Calu3 (cell line): ENCODE measurements at places on chromosomes 4 and X. TPM values are rescaled to one million over a fixed set of nuclear protein-coding genes. Genes with fewer than 3 reads are reported as not detected.

The GUCY1A1 gene
- total RNA-seq, result 19.0 and 23.6 TPM in 2 replicates

The SHISA3 gene
- total RNA-seq, result not detected in 2 replicates

The TEX13D gene
- total RNA-seq, result not detected in 2 replicates

The RADX gene
- total RNA-seq, result 3.4 and 4.3 TPM in 2 replicates

The ADH6 gene
- total RNA-seq, result 1.2 and 1.6 TPM in 2 replicates

The MUC7 gene
- not detected in 2 replicates for total RNA-seq

DNA sequence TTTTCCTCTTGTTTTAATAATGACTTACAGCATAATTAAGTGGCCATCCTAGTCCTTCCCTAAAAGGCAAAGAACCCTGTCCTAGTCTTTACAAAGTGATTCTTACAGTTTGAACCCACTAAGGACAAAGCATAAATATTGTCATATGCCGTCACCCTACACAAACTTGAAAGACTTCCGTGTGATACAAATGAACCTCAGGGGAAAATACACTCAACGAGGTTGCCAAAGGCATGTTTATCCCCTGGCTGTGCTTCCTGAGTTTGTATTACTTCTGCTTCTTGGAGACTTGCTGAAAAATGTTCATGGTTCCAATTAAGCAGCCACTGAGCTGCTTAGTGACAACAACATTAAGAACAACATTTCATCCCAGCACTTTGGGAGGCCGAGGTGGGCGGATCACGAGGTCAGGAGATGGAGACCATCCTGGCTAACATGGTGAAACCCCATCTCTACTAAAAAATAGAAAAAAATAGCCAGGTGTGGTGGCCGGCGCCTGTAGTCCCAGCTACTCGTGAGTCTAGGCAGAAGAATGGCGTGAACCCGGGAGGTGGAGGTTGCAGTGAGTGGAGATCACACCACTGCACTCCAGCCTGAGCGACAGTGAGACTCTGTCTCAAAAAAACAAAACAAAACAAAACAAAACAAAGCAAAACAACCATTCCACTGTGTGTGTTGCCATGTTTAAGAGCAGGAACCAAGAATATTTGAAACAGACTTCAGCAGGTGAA, 16.2 kb downstream of the RASSF6 start:
- H3K36me3 ChIP-seq, result peaks cover 26% of the 10 kb centered on the region
- H3K27ac ChIP-seq, result peak overlapping the region; percentile 96
- H3K4me1 ChIP-seq, result peaks cover 64% of the 10 kb centered on the region
- peak overlapping the region; percentile 63 for H3K4me3 ChIP-seq
- no peaks in the 10 kb centered on the region for H3K27me3 ChIP-seq

GRCh38 chr4:18185491-18185890, 163.9 kb upstream of the LCORL start:
- no peak overlapping the region for H3K27ac ChIP-seq
- H3K27me3 ChIP-seq, result no peaks in the 10 kb centered on the region
- H3K4me3 ChIP-seq, result no peak overlapping the region
- H3K4me1 ChIP-seq, result no peaks in the 10 kb centered on the region

GRCh38 chrX:137426695-137427425, 139.1 kb upstream of the ZIC3 start:
- no peak overlapping the region for H3K4me3 ChIP-seq
- H3K36me3 ChIP-seq, result no peaks in the 10 kb centered on the region
- no peak overlapping the region for H3K27ac ChIP-seq
- no peaks in the 10 kb centered on the region for H3K4me1 ChIP-seq

DNA sequence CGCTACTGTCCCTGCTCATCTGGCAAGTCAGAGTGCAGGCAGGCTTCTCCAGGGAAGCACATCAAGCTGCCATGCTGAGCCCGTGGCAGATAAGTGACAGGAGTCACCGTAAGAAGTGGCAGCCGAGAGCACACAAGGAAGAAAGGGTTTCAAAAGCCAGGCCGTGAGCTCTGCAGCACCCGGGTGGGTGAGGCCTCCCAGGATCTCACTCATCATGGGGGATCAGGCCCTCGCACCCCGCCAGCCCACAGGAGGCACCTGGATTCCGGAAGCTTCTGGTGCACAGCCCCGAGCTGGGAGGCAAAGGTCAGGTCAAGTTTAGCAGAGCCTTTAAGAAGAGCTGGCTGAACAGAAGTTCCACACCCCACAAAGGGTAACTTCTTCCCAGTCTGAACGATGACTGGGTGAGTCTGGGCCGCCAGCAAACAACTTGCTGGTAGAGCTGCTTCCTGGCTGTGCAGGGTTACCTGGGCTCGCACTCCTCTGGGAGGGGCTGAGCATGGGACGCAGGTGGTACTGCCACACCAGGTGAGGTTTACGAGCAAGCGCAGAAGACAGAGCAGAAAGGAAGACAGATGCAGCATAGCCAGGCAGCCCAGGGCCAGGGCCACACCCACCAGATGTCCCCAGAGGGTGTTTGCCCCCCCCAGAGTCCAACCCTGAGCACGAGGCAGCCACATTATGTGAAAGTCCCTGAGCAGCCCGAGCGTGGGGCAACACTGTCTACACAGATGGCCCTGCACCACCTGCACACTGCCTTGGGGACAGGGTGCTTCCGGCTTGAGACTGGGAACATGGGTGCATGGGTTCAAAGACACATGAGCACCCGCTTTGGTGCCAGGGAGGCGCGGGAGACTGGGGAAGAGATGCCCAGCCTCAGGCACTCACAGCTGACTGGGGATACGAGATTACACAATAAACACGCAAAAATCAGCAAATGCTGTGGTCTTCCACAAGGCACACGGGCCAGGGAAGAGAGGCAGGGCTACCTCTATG, 7.7 kb downstream of the CCNQ start:
- H3K27me3 ChIP-seq, result no peaks in the 10 kb centered on the region
- no peak for DNase-seq

- H3K27me3 ChIP-seq, result no peaks in the 10 kb centered on the region
- H3K4me3 ChIP-seq, result peak overlapping the region; percentile 20
Observed at GRCh38 chrX:20378233-20378920, 111.7 kb upstream of the RPS6KA3 start.

- DNase-seq, result no peak
- no peak overlapping the region for H3K27ac ChIP-seq
- H3K4me3 ChIP-seq, result no peak overlapping the region
- H3K4me1 ChIP-seq, result no peaks in the 10 kb centered on the region
- no peaks in the 10 kb centered on the region for H3K36me3 ChIP-seq
- no peaks in the 10 kb centered on the region for H3K27me3 ChIP-seq
Observed at GRCh38 chr4:27154706-27155105, 294.1 kb downstream of the STIM2 start.

DNA sequence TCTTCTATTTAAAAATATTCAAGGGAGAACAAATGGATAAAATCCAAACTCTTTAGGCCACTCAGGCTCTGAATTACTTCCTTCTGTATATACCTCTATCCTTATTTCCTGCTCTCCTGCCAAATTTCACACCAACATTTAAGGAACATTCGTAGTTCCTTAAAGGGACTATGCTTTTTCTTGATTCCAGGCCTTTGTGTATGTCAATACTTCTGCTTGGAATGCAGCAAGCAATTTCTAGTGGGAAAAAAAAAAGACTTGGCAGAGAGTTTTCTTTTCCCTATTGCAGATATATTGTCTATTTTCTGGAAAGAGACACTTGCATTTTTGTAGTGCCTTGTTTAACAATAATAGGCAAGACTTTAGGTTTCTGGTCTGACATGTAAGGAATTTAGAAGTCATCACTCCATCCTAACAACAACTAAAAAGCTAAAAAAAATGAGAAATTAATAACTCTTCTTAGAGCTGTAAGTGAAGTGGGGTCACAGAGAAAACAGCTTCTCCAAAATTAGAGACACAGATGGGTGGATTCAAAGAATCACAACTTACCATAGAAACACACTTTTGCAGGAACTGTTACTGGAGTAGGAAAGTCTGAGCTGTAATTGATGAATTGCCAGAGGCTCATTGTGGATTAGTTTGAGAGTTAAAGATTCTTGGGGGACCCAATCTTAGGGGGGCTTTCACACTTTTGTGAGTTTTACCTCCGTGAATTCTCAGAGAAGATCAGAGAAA, 2.1 kb upstream of the ADH5 start:
- peaks cover 21% of the 10 kb centered on the region for H3K4me1 ChIP-seq
- H3K36me3 ChIP-seq, result peaks cover 38% of the 10 kb centered on the region
- H3K4me3 ChIP-seq, result peak overlapping the region; percentile 98
- no peaks in the 10 kb centered on the region for H3K27me3 ChIP-seq
- DNase-seq, result no peak
- peak overlapping the region; percentile 84 for H3K27ac ChIP-seq

DNA sequence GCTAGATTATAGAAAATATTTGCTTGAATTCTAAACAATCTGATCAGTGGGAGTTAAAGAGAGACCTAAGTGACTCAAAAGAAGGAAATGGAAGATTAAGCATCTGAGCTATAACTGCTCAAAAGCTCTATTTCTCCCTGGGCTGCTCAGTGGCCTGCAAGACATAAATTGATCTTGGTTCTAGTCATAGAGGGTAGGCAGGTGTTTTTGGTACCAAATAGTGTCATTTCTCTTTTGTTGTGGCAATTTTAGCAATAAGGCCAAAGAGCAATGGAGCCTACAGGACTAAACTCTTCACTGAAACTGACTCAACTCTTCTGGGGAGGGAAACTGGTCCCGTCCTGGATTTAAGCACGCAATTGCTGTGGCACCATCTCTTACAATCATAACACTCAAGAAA, 33.9 kb upstream of the BMP2K start:
- H3K4me1 ChIP-seq, result no peaks in the 10 kb centered on the region
- no peak overlapping the region for H3K27ac ChIP-seq
- H3K36me3 ChIP-seq, result no peaks in the 10 kb centered on the region
- H3K4me3 ChIP-seq, result no peak overlapping the region
- H3K27me3 ChIP-seq, result no peaks in the 10 kb centered on the region

- H3K27me3 ChIP-seq, result no peaks in the 10 kb centered on the region
- peaks cover 32% of the 10 kb centered on the region for H3K4me1 ChIP-seq
- H3K4me3 ChIP-seq, result no peak overlapping the region
- no peak for DNase-seq
- H3K27ac ChIP-seq, result no peak overlapping the region
- no peaks in the 10 kb centered on the region for H3K36me3 ChIP-seq
Observed at GRCh38 chr4:106034220-106034619, 138.9 kb downstream of the NPNT start.

- no peaks in the 10 kb centered on the region for H3K4me1 ChIP-seq
- no peak for DNase-seq
Observed at GRCh38 chr4:101938836-101939235, 148.3 kb downstream of the BANK1 start.

DNA sequence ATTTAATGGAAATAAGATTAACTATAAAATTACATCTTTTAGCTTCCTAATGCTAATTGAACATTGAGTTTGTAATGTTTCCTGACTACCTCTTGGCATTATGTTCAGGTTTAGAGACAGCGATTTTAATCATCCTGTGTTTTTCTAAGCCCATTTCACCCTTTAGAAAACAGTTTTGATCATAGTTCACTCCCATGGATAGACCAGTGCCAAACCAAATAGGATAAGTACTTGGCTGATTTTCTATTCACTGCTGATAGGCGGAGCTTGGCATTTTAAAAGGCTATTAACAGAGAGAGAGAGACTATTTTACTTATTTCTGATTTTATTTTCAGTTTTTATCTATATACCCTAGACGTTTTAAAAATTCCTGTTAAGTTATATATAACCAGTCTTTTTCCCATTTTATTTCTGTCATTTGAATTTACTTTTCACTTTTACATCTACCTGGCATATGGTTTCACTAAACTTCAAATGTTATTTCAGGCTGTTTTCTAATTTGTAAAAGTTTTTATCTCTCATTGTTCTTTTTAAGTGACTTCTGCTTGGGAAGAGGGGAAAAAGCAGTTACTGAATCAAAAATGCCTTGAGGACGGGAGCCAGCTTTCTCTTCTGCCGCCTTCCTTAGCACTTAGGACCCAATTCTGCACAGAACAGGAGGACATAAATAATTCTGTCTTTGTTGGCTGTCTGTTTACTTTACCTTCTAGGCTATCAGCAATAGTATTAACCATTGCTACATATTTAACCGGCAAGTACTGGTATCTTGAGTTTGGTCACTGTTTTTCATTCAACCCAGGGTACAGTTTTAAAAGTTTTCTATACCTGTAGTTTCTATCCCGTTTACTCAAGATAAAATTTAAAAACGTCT, 46.4 kb downstream of the SGMS2 start:
- H3K36me3 ChIP-seq, result peaks cover 7% of the 10 kb centered on the region
- no peaks in the 10 kb centered on the region for H3K27me3 ChIP-seq
- DNase-seq, result no peak
- no peak overlapping the region for H3K4me3 ChIP-seq
- no peak overlapping the region for H3K27ac ChIP-seq

- H3K4me3 ChIP-seq, result no peak overlapping the region
Observed at GRCh38 chr4:162237676-162238075, 73.9 kb upstream of the FSTL5 start.

GRCh38 chr4:99179626-99180025, 35.5 kb upstream of the ADH4 start:
- no peaks in the 10 kb centered on the region for H3K36me3 ChIP-seq
- no peak overlapping the region for H3K4me3 ChIP-seq
- no peak for DNase-seq

DNA sequence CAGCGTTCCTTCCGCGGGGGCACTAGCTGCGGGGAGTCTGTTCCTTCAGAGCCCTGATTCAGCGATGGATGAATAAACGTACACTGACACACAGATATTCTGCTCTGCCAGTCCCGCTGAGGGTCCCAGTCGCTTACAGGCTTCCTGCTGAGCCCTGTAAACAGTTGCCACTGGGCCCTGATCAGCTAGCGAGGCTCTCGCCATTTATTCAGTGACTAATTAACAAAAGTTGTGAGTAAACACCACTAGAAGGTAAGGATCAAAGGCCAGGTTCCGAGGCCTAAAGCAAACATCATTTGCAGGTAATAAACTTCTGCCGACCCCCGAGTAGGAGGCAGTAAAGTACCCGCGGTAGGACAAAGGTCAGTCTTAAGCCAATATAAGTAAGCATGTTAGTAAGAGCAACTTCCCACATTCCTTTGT, 442.6 kb upstream of the GALNT7 start:
- H3K36me3 ChIP-seq, result no peaks in the 10 kb centered on the region
- H3K4me3 ChIP-seq, result peak overlapping the region; percentile 59
- H3K27ac ChIP-seq, result peak overlapping the region; percentile 89
- DNase-seq, result peak; percentile 33
- H3K27me3 ChIP-seq, result no peaks in the 10 kb centered on the region
- H3K4me1 ChIP-seq, result peaks cover 18% of the 10 kb centered on the region
